ENCODE measurements at places on chromosomes 6 and 20. TPM values are rescaled to one million over a fixed set of nuclear protein-coding genes. Genes with fewer than 3 reads are reported as not detected.

The EYS gene
- not detected for polyA plus RNA-seq

GRCh38 chr20:24379484-24379927 is 89.9 kb upstream of the SYNDIG1 start:
- no peak for DNase-seq

GRCh38 chr20:56636716-56637115 is 7.6 kb downstream of the TFAP2C start:
- no peak for DNase-seq

The HCK gene
- polyA plus RNA-seq, result 7.3 TPM

- no peak for DNase-seq
Observed at GRCh38 chr6:14713008-14713960, 532.6 kb upstream of the JARID2 start.

DNA sequence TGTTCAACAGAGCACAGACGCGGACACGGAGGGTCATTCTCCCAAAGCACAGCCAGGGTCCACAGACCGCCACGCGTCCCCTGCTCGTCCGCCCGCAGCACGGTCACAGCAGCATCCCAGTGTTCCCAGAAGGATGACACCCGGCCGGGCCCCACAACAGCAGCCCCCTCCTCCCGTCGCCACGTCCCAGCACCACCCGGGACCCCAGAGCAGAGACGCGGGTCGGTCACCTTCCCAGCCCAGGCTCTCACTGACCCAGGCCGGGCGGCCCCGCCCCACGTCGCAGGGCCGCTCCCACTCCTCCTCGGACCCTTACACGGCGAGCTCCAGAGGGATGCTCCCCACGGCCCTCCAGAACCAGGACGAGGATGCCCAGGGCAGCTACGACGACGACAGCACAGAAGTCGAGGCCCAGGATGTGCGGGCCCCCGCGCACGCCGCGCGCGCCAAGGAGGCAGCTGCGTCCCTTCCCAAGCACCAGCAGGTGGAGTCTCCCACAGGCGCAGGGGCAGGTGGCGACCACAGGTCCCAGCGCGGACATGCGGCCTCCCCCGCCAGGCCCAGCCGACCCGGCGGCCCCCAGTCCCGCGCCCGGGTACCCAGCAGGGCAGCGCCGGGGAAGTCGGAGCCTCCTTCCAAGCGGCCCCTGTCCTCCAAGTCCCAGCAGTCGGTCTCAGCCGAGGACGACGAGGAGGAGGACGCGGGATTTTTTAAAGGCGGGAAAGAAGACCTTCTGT is 64.3 kb downstream of the FNDC1 start:
- DNase-seq, result no peak

Data from immature natural killer cell (primary cell).